ENCODE measurements at places on chromosomes 6 and 20. TPM values are rescaled to one million over a fixed set of nuclear protein-coding genes. Genes with fewer than 3 reads are reported as not detected.

DNA sequence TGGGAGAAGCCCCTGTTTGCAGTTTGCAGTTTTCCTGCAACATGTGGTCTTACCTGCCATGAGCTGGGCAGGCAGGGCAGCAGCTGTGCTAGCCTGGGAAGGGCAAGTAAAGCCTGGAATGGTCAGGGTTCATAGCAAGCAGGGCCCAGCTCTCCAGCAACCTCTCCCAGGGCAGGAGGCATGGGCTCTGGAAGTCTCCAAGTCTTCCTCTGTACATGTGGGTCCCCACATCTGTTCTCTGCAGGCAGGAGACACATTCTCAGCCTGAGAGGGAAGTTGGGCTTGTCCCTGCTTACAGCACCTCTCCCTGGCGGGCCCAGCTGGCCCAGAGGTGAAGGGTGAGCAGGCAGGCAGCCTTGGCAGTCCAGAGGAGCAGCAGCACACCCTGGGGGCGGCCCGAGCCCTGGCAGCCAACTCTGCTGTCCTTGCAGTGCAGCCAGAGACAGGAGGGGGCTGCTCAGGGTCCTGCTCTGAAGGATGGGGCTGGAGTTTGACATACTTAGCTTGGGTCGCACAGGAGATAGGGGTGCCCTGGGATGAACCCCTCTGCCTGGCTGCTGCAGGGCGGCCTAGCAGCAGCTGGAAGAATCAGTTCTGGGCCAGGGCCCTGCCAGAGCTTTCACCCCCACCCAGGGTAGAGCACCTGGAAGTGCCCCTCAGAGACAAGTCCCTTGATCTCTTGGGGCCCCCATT lies 176.0 kb downstream of the MRPL14 start:
- H3K27me3 ChIP-seq, result no peaks in the 10 kb centered on the region
- DNase-seq, result peak; percentile 75
- no peak overlapping the region for H3K4me3 ChIP-seq
- H3K36me3 ChIP-seq, result no peaks in the 10 kb centered on the region
- H3K4me1 ChIP-seq, result 0 out of 2 replicates have a peak, but pooled peaks cover 3% of the 10 kb centered on the region

DNA sequence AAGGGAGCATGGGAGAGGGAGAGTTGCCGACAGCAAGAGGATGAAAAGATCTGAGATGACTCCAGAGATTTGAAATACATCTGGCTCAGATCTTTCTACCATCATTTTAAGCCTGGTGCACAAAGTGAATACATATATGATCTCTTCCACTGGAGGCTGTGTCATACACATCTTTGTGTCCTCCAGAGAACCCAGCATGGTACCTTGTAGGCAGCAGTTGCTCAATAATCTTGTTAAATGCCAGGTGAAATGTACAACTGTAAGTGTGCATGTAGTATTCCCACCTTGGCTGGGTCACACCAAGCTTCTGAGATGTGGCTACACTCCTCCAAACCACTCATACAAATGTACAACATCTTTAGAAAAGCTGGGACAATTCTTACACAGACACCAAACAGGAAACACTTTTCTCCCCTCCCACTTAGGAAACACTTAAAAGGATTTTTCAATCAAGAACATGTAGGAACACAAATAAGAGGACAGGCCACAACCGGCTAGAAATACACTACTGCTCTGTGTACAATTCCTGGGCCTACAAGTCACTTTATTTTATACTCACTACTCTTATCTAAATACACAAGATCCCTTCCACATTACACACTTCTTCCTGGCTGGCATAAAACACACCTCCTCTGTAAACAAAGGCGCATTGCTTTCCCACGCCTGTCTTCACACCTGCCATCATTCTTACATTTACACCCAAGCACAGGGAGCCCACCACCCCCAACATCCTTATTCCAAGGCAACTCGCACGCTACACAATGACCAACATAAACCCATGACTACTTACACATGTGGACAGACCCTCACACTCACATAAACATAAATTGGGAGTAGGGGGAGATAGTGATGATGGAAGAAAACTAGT lies 3.8 kb upstream of the IER3 start:
- H3K4me3 ChIP-seq, result no peak overlapping the region
- no peaks in the 10 kb centered on the region for H3K27me3 ChIP-seq
- H3K36me3 ChIP-seq, result no peaks in the 10 kb centered on the region
- no peak for DNase-seq
- H3K27ac ChIP-seq, result peak overlapping the region; percentile 90

- no peaks in the 10 kb centered on the region for H3K27me3 ChIP-seq
- no peaks in the 10 kb centered on the region for H3K36me3 ChIP-seq
- H3K4me3 ChIP-seq, result peak overlapping the region; percentile 96
Measured at GRCh38 chr6:154509421-154510143, 903 bp downstream of the CNKSR3 start.

Gene STK38
- 30.8 TPM for total RNA-seq

DNA sequence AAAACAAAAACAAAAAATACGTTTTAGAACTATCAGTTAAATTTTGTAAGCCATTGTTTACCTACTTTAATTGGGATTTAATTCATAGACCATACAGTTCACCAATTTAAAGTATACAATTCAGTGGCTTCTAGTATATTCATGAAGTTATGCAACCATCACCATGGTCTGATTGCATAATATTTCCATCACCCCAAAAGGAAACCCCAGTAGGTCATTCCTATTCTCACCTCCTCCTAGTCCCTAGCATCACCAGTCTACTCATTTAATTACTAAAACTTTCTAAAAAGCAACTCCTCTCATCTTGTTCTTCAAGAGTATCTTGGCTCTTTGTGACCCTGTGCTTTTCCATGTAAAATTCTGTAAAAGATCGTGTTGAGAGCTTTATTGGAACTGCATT lies 60.2 kb downstream of the ASXL1 start:
- H3K4me1 ChIP-seq, result no peaks in the 10 kb centered on the region
- no peak overlapping the region for H3K27ac ChIP-seq
- DNase-seq, result no peak
- no peak overlapping the region for H3K4me3 ChIP-seq
- no peaks in the 10 kb centered on the region for H3K36me3 ChIP-seq
- H3K27me3 ChIP-seq, result no peaks in the 10 kb centered on the region

DNA sequence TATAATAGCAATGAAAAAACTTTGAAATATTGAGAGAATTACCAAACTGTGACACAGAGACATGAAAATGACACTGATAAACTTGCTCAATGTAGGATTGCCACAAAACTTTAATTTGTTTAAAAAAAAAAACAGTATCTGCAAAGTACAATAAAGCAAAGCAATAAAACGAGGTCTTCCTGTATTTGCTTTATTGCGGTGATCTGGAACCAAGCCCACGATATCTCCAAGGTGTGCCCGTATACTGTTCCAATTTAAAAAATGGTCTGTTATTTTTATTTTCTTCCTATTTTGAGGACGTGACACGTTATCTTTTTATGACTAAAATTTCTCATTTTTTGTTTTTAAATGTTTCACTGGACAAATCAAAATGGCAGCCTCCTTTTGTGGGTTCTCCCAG lies 25.5 kb downstream of the EYA2 start:
- H3K4me1 ChIP-seq, result no peaks in the 10 kb centered on the region
- no peak overlapping the region for H3K4me3 ChIP-seq
- no peak overlapping the region for H3K27ac ChIP-seq
- H3K27me3 ChIP-seq, result no peaks in the 10 kb centered on the region
- no peak for DNase-seq
- H3K36me3 ChIP-seq, result no peaks in the 10 kb centered on the region

Gene TP53TG5
- not detected for total RNA-seq

DNA sequence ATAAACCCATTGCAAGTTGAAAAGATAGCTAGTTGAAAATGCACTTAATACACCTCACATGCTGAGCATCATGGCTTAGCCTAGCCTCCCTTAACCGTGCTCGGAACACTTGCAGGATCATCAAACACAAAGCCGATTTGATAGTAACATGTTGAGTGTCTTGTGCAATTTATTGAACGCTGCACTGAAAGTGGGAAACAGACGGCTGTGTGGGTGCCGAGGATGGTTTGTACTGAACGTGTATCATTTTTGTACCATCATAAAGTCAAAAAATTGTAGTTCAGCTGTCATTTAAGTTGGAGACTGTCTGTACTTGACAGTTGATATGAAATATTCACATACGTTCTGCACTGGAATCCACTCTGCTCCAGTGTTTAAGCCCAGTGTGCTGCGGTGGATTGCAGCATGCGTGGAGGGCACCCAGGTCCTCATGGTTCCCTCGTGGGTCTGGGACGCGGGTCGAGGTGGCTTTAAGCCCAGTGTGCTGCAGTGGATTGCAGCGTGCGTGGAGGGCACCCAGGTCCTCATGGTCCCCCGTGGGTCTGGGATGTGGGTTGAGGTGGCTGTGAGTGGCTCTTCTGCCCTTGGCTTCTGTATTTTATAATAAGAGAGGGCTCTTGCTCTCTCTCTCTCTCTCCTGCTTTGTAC lies 77.0 kb downstream of the CDH4 start:
- H3K4me1 ChIP-seq, result no peaks in the 10 kb centered on the region
- H3K4me3 ChIP-seq, result no peak overlapping the region
- no peaks in the 10 kb centered on the region for H3K27me3 ChIP-seq
- no peaks in the 10 kb centered on the region for H3K36me3 ChIP-seq
- H3K27ac ChIP-seq, result no peak overlapping the region

Gene SLPI
- total RNA-seq, result 3.0 TPM

GRCh38 chr6:140032189-140032588 lies 657.7 kb upstream of the CITED2 start:
- H3K4me1 ChIP-seq, result no peaks in the 10 kb centered on the region
- no peak overlapping the region for H3K4me3 ChIP-seq
- H3K27ac ChIP-seq, result no peak overlapping the region
- H3K27me3 ChIP-seq, result no peaks in the 10 kb centered on the region
- no peaks in the 10 kb centered on the region for H3K36me3 ChIP-seq
- no peak for DNase-seq

Gene PRPF6
- total RNA-seq, result 176 TPM

- H3K4me1 ChIP-seq, result no peaks in the 10 kb centered on the region
- no peaks in the 10 kb centered on the region for H3K36me3 ChIP-seq
- H3K27me3 ChIP-seq, result no peaks in the 10 kb centered on the region
- H3K27ac ChIP-seq, result no peak overlapping the region
- H3K4me3 ChIP-seq, result no peak overlapping the region
Measured at GRCh38 chr6:44531442-44532015, 144.0 kb downstream of the CDC5L start.

DNA sequence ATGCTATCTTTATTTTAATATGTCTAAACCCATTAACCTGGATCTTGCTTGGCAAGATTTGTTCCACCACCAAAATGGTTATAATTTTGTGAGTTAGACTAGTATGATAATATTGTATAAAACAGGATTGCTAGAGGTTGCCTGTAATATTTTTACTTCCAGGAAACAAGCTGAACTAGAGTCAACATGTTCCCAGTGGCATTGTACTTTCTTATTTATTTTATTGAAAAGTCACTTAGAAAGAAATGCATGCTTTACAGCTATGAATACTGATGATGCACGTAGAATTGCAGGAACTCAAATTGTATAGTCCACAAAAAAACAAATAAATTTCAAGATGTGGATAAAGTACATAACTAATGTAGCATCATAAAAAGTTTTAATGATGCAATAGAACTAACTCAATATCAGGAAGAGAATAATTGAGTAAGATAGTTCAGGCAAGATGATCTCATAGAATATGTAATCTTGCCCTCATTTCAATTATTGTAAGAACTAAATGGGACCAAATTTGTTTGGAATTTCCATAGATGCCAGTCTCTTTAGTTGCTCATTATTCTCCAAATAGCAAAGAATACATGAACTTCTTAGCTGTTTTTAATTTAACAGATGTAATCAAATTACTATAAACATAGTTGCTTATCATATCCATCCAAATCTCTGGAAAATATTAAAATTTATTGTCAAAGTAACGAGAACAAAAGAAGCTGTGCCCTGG lies 451.8 kb downstream of the COL12A1 start:
- no peak overlapping the region for H3K4me3 ChIP-seq
- no peaks in the 10 kb centered on the region for H3K27me3 ChIP-seq
- H3K27ac ChIP-seq, result no peak overlapping the region
- H3K4me1 ChIP-seq, result no peaks in the 10 kb centered on the region

- DNase-seq, result peak; percentile 51
- H3K27me3 ChIP-seq, result no peaks in the 10 kb centered on the region
- peaks cover 28% of the 10 kb centered on the region for H3K4me1 ChIP-seq
- H3K4me3 ChIP-seq, result peak overlapping the region; percentile 74
Measured at GRCh38 chr20:44208770-44209169, 1.8 kb downstream of the OSER1 start.

Gene SPATS1
- not detected for total RNA-seq

Gene CFAP61
- total RNA-seq, result not detected

Gene LYRM2
- total RNA-seq, result 40.9 TPM
